Smooth muscle cell of the coronary artery (primary cell): ENCODE measurements at places on chromosomes 13 and 19. TPM values are rescaled to one million over a fixed set of nuclear protein-coding genes. Genes with fewer than 3 reads are reported as not detected.

SAMD4B gene
- 22.5 and 38.7 TPM in 2 replicates for total RNA-seq

DDX49 gene
- total RNA-seq: 66.7 and 75.0 TPM in 2 replicates

CYP2A7 gene
- not detected in 2 replicates for total RNA-seq

FGF21 gene
- not detected in 2 replicates for total RNA-seq

C19orf85 gene
- not detected in 2 replicates for total RNA-seq

CEACAM6 gene
- not detected in 2 replicates for total RNA-seq

VAV1 gene
- total RNA-seq: not detected in 2 replicates

ZNF709 gene
- 2.8 and 3.2 TPM in 2 replicates for total RNA-seq

ZNF737 gene
- 2.3 and 7.1 TPM in 2 replicates for total RNA-seq

ZNF8 gene
- 1.6 and 2.6 TPM in 2 replicates for total RNA-seq

RGL3 gene
- total RNA-seq: 1.5 TPM in 2 replicates

PTPRH gene
- 2.5 and 3.9 TPM in 2 replicates for total RNA-seq

LCP1 gene
- total RNA-seq: 1.2 TPM in 1 of 2 replicates, not detected in the other

FCGBP gene
- 0.15 and 2.7 TPM in 2 replicates for total RNA-seq

TTC9B gene
- total RNA-seq: not detected in 2 replicates

FUT2 gene
- total RNA-seq: not detected in 2 replicates
